Urinary bladder (tissue), 4 donors: ENCODE measurements at places on chromosomes 6 and 20.

DNA sequence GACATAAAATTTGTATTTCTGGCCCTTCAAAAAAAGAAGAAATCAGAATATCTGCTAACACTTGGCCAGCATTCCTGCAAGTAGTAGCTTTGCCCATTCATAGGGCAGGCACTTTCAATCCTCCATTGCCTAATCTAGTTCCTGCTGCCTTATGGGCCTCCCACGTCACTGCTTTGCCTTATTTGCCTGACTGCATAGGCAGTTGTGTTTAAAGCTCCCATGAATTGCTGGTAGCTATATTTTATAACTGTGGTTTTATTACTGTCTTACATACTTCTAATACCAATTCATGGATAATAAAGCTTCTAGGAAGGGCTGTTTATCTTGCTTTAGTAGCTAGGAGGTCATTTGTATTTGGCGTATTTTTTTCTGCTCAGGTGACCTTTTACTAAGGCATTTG lies 7.7 kb upstream of the SLC35A1 start:
- DNase-seq, result no peak

DNA sequence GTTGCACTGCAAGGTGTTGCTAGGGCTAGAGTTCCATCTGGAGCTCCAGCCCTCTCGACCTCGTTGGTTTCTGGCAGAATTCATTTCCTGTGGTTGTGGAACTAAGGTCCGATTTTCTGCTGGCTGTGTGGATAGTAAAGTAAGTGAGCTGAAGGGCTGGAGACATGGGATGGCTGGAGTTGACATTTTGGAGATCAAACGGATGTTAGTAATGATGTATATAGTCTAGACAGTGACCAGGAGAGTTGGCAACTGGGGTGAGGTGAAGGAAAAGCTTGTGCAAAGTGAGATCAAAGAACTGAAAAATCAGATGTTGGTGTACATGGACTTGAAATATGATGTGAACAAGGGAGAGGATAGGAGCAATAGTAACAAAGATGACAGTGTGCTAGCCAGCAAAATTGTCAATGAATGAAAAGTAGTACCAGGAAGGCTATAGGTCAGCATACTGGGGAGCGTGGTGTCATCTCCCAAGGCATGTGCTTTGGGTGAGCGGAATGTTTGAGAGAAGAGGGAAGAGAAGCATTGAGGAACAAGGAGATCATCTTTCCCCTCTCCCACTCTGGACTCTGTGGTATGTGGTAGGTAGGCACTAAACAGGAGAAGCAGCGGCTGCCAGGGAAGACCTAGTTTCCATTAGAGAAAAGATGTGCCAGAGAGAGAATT lies 7.8 kb downstream of the QRSL1 start:
- no peak for DNase-seq

- DNase-seq, result no peak
Observed at GRCh38 chr6:52575502-52575892, 1.4 kb downstream of the TRAM2 start.

DNA sequence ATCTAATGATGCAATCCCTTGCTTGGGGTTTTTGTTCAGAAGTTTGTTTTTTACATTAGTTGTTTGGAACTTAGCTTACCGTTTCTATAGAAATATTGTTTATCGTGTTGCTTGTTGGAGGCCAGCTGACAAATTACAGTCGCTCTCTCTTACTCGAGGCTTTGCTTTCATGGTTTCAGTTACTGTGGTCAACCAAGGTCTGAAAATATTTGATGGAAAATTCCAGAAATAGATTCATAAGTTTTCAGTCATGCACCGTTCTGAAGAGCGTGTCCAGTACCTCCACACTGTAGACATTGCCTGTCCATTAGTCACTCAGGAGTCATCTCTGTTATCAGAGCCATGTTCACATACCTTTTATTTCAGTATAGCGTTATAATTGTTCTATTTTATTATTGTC lies 47.9 kb downstream of the DEK start:
- DNase-seq, result no peak

DNA sequence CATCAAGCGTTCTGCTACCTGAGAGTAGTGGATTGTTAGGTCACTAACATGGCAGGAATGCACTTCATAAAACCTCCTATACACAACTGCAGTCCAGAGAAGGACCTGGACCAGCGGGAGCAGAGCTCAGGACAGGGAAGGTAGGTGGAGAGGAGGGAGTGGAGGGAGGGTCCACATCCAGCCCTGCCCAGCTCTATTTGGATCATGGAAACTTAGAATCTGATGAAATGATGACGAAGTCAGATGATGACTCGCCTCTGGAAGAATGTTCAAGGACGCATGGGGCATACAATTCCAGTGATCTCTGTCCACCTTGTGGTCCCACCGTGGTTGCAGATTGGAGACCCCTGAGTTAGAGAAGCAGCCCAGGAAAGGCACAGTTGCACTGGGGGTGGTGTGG lies 68.8 kb downstream of the CLIC5 start:
- DNase-seq, result no peak

- DNase-seq, result no peak
Observed at GRCh38 chr6:118859517-118860064, 34.4 kb upstream of the ASF1A start.

DNA sequence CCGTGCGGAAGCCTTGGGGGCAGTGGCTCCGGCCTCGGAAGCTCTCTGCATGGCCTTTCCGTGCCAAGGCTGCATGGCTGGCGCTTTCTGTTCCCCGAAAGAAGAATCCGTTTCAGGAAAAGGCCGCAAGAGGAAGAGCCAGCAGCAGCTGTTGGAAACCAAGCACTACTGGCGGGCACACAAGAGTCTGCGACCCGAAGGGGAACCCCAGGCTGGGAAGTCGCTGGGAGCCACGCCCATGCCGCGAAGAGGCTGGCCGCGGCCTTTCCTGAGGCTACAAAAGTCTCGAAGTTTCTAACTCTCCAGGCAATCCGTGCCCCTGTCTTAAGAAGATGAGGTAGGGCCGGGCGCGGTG lies at the start of gene CGAS:
Gene CGAS, minus strand, starts transcription at position 191 of the 355 bp plus-strand sequence. Its CDS starts 116 bp downstream, at position 75.
- peak; percentile 17 for DNase-seq

DNA sequence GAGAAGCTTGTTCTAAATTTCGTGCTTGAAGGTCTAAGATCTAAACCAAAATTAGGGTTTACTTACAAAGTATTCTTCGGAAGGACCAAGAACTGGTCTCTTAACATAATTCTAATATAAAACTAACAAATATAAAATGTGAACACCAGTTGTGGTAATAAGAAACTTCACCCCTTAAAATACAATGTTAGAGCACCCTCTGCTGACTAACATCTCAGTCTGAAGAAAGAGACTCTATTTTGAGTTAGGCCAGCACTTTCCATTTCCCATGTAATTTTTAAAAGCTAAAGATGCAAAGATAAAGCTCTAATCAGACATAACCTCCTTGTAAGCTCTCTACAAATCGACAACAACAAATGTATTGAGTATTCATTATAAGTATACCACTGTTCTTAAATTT lies 24.6 kb downstream of the ATG5 start:
- no peak for DNase-seq

DNA sequence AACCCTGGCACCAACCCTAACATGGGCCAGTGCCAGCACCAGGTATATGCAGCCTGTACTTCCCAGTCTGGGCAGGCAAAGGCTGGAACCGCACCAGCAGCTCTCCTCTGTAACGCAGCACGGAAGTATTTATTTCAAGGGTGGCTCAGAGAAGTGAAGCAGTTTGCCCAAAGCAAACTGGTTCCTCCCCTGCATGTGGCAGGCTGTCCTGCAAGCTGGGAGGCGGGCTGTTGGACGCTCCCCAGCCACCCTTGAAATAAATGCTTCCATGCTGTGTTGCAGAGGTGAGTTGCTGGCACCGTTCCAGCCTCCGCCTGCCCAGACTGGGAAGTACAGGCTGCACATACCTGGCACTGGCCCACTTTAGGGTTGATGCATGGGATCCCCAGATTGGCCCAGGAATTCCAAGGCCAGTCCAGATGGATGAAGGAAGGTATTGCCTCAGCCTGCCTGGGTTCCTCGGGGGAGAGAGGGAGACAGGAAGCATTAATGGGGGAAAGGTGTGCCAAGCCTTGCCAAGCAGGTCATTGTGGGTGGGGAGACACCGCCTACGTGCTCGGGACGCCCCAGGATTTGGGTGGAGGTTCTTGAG lies 49.8 kb downstream of the PPARD start:
- DNase-seq, result peak; percentile 52

GRCh38 chr6:39657355-39658135 lies 67.7 kb downstream of the KIF6 start:
- no peak for DNase-seq

GRCh38 chr20:25257756-25258475 lies 10.0 kb downstream of the PYGB start:
- DNase-seq, result no peak

GRCh38 chr6:77425671-77426070 lies 37.6 kb downstream of the HTR1B start:
- DNase-seq, result no peak

DNA sequence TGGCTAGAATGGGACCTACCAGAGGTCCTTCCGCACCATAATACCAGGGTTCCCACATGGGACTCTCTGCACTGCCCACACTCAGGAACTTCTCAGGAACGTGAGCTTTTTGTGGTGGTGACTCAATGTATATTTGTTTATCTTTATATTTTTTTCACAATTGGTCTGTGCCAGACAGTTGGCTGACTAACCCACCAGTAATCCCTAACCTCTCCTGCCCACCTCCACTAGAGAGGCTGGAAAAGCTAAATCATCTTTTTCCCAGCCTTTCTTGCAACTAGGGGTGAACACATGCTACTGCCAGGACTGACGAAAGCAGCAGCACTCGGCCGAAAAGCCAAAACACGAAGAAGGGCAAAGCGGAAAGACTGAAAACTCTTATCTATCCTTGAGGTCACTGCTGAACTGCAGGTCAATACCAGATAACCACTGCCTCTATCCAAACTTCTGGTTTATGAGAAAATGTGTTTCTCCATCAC lies 112.9 kb downstream of the TRERF1 start:
- no peak for DNase-seq

GRCh38 chr6:170393807-170394399 lies 87.3 kb downstream of the FAM120B start:
- no peak for DNase-seq

- peak; percentile 65 for DNase-seq
Observed at GRCh38 chr6:32244946-32245398, 21.1 kb upstream of the NOTCH4 start.

DNA sequence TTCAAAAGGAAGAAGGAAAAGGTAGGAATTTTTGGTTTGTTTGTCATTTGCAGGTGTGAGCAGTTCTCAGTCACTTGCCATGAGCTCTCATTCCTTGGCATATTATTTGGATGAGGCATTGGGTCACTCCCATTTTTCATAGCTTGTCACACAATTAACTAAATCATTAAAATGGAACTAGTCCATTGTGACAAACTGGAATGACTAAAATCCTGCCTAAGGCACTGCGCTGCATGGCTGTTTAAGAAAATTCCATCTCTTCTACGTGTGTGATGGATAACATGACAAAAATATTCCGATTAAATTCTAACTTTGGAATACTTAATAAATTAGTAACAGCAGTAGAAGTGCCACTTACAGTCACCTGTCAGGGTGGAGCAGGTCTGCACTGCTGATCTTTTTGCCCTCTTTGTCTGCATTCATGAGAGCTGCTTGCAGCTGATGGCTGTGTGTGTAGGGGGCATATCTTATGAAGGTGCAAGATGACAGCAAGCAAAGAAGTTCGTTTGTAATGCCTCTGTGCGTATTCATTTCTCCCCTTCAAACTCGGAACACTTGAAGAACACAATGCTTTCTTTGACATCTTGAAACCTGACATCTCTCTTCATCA lies 1292.6 kb upstream of the MAP3K7 start:
- no peak for DNase-seq

DNA sequence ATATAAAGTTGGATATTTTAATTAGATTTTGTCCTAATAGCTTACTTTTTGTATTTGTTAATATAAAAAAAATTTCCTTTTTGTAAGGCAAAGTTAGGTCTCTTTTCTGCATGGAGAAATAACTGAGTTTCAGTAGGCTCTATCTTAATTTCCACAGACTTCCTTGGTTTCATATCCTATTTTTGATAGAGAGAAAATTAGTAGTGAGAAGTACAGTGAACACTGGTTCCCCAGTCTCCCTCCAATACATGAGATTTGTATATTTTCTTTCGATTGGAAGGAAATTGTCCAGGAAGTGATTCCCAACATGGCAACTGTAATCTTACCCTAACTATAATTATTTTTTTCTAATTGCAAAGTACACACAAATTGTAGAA lies 26.4 kb downstream of the TRIM27 start:
- no peak for DNase-seq

- DNase-seq, result no peak
Observed at GRCh38 chr20:62219101-62219991, 732 bp downstream of the HRH3 start.

- no peak for DNase-seq
Observed at GRCh38 chr6:93407186-93407585, 12.2 kb downstream of the EPHA7 start.

DNA sequence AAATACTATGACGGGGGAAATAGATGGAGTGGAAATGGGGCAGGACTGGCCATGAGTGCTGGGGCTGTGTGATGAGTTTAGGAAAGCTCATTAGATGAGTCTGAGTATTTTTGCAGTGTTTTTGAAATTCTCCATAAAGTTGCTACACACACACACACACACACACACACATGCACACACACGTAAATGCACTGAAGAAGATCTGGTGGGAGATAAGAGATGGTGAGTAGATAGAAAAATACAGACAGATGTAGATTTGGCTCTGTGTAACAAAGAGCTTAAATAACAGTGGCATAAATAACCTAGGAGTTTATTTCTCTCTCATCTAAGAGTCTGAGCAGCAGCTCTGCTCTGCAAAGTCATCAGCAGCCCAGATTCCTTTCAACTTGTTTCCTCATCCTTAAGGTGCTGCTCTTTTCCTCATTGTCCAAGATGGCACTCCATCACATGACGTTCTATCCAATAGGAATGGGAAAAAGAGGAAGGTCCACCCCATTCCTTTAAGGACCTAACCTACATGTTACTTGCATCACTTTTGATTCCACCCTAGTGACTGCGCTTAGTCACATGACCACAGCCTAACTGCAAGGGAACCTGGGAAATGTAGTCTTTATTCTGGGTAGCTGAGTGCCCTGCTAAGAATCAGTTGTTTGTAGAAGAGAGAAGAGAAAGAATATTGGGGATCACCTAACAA lies 76.4 kb downstream of the EYA2 start:
- DNase-seq, result no peak

DNA sequence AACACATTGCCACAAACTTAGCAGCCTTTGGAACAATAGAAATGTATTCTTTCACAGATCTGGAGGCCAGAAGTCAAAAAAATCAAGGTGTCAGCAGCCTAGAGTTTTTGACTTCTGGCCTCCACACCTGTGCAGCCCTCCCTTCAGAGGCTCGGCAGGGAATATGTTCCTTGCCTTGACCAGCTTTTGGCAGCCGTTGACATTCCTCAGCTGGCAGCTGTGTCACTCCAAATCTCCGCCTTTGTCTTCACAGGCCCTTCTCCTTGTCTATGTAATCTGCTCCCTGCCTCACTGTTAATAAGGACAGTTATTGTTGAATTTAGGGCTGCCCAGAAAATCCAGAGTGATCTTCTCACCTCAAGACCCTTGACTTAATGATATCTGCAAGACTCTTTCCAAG lies 17.2 kb upstream of the AHI1 start:
- DNase-seq, result no peak

DNA sequence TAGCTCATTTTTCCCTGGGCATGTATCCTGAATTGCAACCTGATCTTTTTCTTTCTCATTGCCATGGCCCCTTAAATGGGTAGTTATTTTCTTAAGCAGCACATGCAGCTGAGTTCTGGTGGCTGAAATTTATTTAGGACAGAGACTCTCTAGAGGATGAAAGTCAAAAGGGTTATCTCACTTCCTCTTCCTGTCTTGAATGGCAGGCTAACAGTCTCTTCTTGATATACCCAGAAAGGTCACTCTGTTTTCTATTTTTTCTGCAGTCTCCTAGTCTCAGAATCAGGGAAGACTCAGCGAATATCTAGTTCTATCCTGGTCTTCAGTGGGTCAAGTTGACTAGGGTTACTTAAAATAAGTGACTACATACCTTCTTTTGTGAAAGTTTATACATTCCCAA lies 243.3 kb downstream of the EPHA7 start:
- DNase-seq, result no peak
